Hepatocyte (in vitro differentiated cells): ENCODE measurements at places on chromosomes 7 and 10.

- no peak for DNase-seq
Measured at GRCh38 chr10:86599729-86600128, 54.6 kb upstream of the OPN4 start.

DNA sequence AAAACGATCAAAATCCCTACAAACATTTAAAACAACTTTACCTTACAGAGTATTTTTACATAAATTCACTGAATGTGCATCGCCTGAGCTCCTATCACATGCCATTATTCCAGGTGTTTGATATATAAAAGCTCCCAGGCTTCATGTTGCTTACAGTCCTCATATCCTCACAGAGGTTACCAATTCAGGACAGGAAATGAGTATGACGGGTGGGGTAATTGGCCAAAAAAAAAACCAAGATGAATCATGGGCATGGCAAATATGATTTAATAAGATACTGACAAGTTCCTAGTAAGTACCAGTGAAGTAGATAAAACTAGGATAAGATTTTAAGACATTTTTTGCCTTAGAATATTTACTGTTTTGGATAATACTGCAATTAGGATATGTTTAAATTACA lies 135.8 kb downstream of the KMT2E start:
- DNase-seq, result no peak

GRCh38 chr10:33764694-33765185 lies 430.3 kb upstream of the NRP1 start:
- DNase-seq, result no peak

DNA sequence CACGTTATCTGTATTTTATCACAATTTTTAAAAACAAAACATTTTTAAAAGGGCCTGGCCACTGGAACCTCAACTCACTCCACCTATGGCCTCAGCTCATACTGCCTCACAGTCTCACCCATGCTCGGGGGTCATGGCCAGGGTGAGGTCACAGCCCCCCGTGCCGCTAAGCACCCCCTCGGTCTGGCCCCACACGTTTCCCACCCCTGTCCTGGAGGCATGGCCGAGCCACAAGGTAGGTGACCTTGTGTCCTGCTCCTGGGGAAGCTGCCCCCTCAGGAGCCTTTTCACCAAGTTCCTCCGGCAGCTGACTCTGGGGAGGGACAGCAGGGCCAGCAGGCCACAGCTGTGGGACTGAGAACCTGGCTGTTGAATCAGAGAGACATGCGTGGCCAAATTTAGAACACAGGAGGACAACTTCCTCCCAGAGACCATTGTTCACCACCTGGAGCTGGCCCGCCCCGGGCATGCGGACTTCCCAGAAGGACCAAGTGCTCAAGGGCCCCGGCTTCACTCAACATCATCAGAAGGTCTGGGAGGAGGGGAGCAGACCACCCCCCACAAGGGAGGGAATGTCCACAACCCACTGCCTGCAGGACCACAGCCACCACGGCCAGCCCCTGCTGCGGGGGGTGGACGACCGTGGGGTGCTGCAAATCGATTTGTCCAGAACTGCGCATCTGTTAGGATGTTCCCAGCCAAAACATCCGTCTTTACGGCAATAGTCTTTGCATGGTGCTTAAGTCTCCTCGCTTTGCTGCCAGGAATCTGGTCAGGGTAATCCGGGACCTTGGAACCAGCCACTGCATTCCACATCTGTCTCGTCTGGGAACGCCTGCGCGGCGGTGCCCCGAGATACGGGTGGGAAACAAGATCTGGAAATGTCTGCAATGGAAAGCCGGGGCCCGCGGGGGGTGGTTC lies 48.6 kb upstream of the PDGFA start:
- DNase-seq, result peak; percentile 46

- DNase-seq, result no peak
Measured at GRCh38 chr7:24830440-24831050, 73.3 kb upstream of the GSDME start.
